IMR-90 (cell line): ENCODE measurements at places on chromosomes 6 and 20. TPM values are rescaled to one million over a fixed set of nuclear protein-coding genes. Genes with fewer than 3 reads are reported as not detected.

DNA sequence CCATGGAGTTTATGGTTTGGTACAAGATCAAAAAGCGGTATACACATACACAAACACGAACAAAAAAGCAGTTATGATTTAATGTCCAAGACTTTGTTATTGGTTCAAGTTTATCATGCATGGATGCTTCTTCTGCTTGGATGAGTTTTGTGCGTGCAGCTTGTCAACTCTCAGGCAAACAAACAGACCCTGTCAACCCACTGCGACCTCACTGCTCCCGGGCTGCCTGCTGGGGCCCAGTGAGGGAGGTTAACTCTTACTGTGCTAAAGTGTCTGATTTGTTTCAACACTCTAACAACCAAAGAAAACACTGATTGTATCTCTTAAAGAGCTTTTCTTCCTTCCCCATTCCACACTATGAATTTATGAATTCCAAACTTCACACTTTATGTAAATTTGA is 26.8 kb upstream of the DDR1 start:
- no peak for DNase-seq

DNA sequence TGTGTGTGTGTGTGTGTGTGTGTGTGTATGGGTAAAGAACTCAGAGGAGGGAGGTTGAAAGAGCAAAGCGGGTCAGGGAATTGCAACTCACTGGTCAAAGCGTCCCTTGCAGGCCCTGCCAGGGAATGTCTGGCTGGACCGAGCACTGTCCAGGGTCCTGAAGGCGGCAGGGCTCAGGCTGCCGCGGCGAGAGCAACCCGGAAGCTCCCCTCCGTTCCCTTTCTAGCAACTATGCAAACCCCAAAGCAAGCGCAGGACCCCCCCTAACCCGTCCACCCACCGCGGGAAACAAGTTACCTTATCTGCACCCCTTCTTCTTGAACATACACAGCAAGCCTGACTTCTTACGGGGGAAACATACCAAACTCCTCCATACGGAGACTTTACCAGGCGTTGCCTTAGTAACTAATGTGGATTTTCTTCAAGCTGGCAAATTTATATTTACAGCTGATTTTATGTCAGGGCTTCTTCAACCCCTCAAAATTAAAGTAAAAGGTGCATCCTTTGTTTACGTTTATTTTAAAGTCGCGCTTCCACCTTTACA is 538 bp upstream of the GRM1 start:
- DNase-seq = peak; percentile 42

DNA sequence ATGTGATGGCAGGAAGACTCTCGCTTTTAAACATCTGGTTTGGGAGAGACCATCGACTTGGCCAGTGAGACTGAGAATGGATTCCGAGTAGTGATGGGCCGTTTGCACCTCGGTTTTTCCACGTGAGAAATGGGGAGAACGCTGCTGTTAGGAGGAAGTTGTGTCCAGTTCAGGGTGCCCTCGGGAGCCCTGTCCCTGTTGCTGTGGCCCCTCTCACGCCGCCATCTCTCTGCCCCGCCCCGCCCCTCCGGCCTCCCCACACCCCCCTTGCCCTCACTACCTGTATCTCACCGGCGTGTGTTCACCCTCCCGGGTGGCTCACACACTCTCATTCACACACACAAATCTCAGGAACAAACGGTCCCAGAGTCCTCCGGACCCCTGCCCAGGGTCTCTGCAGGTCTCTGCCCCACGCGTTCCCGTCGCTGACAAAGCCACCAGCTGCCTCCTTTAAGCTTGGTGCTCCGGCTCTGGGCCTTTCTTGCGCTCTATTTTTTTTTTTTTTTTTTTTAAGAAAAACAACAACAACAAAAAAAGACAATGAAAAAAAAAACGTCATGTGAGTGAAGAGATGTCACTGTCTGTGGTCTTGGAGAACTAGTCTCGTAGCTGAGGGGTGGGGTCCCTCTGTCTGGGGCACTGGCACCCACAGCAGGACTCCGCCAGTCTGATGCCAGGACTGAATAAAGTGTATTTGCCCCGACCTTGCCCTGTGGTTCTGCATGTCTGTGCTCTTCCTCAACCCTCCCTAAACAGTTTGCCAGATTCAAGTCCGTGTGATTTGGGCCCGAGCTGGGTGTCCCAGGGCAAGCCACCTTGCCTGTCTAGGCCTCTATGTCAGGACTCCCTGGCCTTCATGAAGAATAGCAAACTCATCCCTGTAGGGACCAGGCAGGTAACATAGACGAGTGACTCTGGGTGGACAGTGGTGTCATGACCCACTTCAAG is 2.9 kb downstream of the SOX12 start:
- peak; percentile 20 for DNase-seq

The HLA-DMA gene
- 1.7 and 2.3 TPM in 2 replicates for total RNA-seq

- DNase-seq = no peak
These were observed 116.3 kb downstream of the TAF4 start for GRCh38 chr20:61949363-61949713.

GRCh38 chr20:462199-462991 is at the start of gene TBC1D20:
Gene TBC1D20, minus strand, starts transcription at chr20:462533. Its CDS starts 128 bp downstream, at chr20:462405.
- peak; percentile 84 for DNase-seq

- DNase-seq = no peak
These were observed 38.2 kb upstream of the SUPT3H start for GRCh38 chr6:45415788-45416518.
